ENCODE measurements at places on chromosomes 3 and 15. TPM values are rescaled to one million over a fixed set of nuclear protein-coding genes. Genes with fewer than 3 reads are reported as not detected.

Gene PPM1L
- total RNA-seq, result 2.6 TPM

Gene STX19
- not detected for total RNA-seq

Gene CPNE4
- total RNA-seq, result not detected

Gene GBE1
- total RNA-seq, result 108 TPM

Gene PIGZ
- 0.76 TPM for total RNA-seq

Gene KCNMB2
- total RNA-seq, result not detected

Gene TRH
- total RNA-seq, result not detected

Gene UQCC5
- 14.0 TPM for total RNA-seq

Gene CCR4
- total RNA-seq, result 17.4 TPM

Gene CPNE9
- total RNA-seq, result not detected

Gene FGF7
- total RNA-seq, result not detected

Gene ECE2
- total RNA-seq, result not detected

Gene CDC25A
- 38.4 TPM for total RNA-seq

Gene RBP2
- total RNA-seq, result not detected

Gene CEMIP
- not detected for total RNA-seq

All from activated CD8-positive, alpha-beta T cell treated with anti-CD3 and anti-CD28 coated beads for 36 hours (primary cell).